Right lung (tissue), 10 donors: ENCODE measurements at places on chromosomes 16 and 17.

GRCh38 chr16:84059111-84059510, 16.5 kb upstream of the SLC38A8 start:
- DNase-seq: no peak

DNA sequence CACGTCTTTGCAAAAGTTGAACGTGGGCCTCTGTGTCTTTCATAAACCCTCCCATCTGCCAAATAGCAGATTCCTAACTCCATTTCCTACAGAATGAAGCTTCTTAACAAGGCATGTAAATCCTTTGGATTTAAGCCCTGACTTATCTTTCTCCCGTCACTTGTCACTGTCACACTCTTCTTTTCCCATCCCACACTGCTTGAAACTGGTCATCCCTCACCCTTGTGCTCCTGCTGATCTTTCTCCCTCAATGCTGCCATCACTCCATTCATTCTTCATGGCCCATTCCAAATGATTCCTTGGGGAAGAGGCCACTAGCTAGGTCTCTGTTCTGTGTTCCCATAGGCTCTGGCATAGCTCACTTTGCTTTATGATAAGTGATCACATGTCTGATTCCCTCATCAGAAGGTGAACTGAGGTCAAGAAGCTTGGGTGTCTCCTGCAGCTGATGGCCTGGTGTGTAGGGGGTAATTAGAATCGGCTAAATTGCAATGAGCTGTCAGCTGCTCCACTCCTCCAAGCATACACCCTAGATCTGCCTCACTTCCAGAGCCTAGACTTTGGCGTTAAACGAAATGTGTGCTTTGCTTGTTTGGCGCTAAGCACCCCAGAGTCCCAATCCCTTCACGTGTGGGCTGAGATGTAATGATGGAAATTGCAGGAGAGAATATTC, 61.7 kb downstream of the PECAM1 start:
- DNase-seq: no peak

GRCh38 chr16:12097523-12098428, 121.2 kb downstream of the SNX29 start:
- DNase-seq: no peak

DNA sequence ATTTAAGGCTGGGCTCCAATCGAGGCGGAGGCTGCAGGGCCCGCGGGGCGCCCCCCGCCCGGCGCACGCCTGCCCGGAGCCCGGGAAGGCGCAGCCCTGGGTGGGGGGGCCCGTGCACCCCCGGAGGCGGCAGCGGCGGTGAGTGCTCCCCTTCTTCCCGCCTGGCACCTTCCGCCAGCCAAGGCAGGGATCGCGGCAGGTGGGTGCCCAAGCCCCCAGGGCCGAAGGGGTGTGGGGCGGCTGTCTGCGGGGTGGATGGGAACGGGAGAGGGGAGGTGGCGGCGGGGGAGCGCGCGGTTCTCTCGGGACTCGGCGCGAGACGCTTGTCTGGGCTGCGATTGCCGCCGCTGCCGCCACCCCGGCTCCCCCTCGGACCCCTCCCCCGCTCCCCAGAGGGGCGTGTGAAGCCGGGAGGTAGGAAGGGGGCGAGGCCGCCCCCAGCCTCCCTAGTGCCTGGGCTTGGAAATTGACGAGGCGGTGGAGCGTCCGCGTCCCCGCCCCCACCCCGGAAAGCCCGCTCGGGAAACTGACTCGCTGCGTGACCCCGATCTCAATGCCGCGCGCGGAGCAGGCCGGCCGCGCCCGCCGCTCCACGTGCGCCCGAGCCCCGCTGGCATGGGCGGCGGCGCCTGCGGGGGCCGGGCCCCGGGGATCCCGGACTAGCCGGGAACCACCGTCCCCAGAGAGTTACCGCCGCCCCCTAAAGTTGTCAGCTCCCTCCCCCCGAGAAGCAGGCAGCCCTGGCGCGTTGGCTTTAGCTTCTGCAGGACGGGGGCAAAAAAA, 231.5 kb downstream of the MRTFB start:
- peak; percentile 11 for DNase-seq

DNA sequence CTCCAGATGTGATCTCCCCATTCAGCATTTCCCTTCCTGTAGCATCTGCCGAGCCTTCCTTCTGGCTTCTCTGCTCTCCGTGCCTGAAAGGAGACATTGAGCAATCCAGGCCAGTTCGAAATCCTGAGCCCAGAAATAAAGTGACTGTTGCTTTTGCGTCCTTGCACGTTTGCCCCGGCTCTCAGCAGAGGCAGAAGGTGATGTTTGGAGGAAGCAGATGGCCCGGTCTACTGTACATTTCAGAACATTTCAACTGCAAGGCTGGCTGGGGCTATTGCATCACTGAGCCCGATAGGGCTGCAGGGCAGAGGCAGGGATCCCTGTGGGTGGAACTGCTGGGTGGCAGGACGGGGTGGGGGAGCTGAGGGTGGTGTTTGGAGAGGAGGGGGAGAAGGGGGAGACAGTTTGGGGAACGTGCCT, 29.4 kb downstream of the IRF8 start:
- DNase-seq: peak; percentile 78

DNA sequence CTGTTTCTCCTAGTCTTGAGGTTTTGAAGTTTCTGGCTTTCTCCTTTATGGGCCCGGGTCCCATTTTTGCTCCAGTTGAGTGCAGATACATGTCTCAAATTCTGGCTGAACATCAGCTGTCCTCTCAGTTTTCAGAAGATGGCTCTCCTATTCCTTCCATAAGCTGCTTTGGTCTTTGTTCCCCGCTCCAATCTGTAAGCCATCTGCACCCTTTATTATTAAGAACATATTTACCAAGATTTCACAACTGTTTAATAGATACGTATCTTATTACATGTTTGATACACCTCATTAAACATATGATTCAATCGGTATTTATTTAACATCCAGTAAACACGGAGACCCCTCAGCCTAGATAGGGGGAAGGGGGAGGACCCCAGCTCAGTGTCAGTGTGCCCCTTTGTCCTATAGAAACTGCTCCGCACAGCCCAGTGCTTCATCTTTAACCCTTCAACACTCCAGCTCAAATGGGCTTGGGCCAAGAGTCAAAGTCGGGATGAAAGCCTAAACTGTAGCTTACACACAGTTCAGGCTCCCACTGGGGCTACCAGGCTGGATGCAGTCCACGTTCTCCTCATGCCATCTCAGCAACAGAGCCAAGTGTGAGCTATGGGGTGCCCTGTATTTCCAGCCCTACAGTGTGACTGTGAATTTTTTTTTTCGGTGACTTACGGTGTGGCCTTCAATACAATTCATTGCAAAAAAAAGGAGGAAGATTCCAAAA, 166.0 kb upstream of the ZFHX3 start:
- peak; percentile 53 for DNase-seq

DNA sequence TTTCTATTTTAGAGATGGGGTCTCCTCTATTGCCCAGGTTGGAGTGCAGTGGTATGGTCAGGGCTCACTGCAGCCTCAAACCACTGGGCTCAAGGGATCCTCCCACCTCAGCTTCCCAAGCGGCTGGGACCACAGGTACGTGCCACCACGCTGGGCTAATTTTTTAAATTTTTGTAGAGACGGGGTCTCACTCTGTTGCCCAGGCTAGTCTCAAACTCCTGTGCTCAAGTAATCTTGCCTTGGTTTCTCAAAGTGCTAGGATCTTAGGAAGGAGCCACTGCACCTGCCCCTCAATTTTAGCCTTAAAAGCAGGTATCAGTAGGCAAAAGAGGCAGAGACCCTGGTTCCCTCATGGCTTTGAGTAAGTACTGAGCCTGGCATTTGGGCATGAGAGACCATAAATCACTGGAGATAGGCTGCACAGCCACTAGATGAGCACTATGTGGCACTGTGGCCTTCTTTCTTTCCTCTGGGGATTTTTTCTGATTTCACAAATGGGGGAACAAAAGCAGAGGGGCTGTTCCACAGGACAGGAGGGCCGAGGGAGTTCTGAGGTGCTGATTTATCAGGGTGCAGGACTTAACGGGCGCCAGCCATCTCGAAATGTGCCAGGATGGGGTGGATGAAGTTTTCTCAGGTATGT, 82.2 kb downstream of the PLXDC1 start:
- DNase-seq: peak; percentile 40

DNA sequence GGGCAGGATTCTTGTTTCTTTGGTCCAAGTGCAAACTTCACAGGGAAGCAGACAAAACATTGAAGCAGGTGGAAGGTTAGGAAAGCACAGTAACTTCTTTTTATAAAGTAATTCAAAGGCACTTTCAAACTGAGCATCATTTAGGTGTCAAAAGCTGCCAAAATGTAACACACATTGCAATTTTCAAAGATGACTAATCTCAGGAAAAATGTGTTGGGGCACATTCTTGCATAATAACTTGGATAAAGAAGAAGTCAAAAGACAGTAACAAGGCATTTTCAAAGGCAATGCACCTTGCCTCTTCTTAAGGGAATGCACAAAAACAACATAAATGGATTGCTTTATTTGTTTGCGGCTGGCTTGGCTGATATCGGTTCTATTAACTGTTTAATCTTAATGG, 3.6 kb downstream of the KCNJ2 start:
- DNase-seq: no peak

- no peak for DNase-seq
Measured at GRCh38 chr17:36721560-36722120, 120.3 kb downstream of the MRM1 start.

DNA sequence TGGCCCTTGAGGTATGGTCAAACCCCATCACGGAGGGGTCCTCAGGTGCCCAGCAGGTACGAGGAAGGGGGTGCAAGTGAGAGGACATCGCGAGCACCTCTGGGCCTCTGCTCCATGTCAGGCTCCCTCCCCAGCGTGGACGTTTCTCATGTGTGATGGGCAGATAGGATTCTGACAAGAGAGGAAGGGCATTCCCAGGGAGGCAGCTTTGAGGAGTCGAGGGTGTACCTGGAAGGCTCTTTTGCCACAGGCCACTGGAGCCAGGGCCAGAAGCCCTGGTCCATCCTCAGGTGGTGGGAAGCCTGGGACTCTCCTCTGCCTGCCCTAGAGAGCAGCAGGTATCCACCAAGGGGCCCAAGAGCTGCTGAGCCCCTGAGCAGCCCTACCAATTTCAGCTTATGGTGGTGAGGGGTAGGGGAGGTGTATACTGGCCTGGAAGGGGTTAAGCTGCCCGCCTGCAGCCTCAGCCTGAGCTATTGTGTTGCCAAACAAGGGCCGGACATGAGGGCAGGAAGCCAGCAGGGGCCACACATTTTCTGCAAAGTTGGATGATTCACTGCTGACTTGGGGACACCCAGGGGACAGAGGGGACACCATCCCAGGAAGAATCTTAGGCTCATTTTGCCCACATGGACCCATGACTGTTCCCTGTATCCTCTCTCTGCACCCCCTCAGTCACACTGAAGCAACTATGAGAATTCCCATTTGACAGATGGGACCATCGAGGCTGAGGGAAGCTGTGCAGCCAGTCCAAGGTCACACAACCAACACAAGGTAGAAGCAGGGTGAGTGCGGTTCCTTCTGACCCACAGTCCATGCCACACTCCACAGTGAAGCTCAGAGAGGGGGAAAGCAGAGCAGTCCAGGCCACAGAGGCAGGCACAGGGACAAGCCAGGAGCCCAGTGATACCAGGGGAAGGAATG, 1.7 kb downstream of the CDH5 start:
- no peak for DNase-seq

DNA sequence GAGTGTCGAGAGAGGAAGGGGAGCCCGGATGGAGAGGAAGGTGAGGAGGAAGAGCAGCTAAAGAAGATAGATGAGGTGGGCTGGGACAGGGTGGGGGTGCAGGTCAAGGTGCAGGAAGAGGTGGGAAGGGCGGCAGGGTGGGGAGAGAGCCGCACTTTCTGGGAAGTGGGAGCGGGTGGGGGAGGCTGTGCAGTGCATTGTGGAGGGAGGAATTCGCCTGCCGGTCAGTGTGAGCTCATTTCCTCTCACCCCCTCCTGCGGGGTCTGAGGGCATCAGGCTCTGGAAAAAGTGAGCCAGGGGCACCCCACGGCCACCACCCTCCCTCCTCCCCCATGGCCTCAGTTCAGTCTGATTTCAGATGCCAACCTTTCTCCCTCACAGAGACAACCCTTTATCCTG, 2.5 kb upstream of the ARHGAP23 start:
- DNase-seq: no peak

- no peak for DNase-seq
Measured at GRCh38 chr17:67411397-67411796, 34.3 kb downstream of the PITPNC1 start.

GRCh38 chr16:85326794-85327181, 214.5 kb upstream of the CIBAR2 start:
- no peak for DNase-seq

GRCh38 chr16:88924834-88925539, 52.0 kb downstream of the CBFA2T3 start:
- DNase-seq: no peak

DNA sequence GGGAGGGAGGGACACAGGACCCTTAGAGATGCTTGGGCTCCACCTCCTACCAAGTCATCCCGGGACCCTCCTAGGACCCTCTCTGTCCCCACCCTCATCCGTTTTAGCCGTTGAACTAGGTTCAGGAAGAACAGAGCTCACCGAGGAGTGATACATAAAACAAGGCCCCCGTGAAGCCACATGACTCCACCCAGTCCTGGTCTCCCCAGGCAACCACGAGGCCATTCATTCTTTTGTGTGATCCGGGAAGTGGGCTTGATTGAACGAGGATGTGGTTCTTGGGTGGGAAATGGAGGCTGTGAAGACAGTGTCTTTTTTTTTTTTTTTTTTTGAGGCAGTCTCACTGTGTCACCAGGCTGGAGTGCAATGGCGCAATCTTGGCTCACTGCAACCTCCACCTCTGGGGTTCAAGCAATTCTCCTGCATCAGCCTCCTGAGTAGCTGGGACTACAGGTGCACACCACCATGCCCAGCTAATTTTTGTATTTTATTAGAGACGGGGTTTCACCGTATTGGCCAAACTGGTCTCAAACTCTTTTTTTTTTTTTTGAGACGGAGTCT, 14.8 kb downstream of the TRARG1 start:
- no peak for DNase-seq

DNA sequence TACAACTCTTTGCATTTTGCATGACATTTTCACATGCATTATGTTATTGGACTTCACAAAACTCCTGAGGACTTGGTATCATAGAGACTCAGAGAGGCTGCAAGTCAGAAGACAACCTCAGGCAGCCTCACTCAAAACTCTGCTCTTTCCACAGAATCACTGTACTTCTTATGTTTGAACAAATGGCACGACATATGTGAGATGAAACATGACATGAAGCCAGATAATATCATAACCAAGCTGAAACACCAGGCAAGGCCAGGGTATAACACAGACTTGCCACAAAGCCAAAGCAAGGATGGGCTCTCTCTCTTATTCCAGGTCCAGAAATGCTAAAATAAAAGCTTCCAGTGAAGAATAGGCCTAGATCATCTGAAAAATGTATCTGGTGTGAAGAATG, 425.8 kb upstream of the CDH5 start:
- DNase-seq: no peak

DNA sequence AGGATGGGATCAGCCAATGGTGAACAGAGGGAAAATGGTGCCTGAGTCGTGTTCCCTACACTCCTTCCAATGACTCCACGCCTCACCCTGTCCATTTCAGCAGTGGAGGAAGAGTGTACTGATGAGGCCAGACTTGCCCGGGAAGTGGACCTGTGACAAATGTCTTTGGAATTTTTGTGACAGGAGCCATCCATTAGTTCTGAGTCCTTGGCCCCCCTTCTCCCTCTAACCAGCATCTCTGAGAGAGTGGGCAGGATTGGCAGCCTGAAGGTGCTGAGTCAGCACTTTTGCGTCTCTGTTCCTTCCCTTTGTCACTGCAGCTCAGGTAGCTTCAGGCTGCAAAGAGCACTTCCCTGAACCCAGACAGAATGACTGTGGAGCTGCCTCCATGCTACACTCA, 30.8 kb downstream of the BEAN1 start:
- DNase-seq: no peak
